Peyer's patch (tissue), 4 donors: ENCODE measurements at places on chromosomes 13 and 19.

DNA sequence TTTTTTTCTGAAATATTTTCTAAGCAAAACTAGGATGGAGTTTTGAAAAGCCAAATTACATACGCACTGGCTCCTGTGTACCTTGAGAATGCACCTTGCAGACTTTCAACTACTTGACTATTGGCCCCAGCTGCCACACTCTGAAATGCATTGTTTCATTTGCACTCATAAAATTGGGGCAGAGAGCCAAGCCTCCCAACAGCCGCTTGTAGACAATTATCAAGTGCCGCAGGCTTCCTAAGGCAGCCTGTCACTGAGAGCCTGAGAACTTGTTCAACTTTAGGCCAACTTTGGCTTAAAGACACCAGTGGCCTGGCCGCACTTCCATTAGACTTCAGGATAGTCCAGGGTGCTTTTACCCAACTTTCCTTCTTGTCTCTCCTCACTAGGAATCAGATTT, 115.7 kb upstream of the STARD13 start:
- no peak for DNase-seq

GRCh38 chr13:35768551-35768950, 292.1 kb upstream of the MAB21L1 start:
- DNase-seq, result no peak

DNA sequence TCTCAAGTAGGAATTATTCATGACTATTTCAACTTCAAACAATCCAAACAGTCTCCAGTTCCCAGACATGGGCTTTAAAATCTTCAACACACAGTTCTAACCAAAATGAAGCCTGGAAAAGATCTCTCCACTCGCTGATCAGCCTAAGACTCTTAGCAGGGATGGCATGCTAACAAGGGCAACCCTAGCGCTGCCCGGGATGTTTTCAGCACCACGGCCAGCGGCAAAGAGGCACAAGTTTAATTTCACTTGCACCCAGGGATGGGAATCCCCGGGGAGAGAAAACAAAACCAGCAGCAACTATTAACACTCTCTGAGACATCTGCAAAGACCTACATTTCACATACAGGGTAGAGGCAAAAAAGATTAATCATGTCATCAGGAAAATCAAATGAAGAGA, 43.0 kb downstream of the CACNA1A start:
- no peak for DNase-seq

DNA sequence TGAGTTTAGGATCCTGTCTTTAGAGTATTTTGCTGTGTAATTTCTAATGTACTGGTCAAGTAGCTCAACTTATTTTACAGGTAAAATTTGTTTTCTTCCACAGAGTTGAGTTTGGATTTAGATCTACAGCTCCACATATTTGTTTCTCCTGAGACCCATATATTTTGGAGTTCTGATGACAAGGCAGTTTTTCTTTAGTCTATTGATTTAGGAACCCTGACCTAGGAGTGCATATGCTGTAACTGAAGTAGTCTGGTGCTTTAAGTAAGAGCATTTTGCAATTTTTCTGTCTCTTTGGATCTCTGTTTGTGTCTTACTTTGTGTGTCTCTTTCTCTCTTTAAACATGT, 19.5 kb upstream of the SPRY2 start:
- DNase-seq, result no peak

DNA sequence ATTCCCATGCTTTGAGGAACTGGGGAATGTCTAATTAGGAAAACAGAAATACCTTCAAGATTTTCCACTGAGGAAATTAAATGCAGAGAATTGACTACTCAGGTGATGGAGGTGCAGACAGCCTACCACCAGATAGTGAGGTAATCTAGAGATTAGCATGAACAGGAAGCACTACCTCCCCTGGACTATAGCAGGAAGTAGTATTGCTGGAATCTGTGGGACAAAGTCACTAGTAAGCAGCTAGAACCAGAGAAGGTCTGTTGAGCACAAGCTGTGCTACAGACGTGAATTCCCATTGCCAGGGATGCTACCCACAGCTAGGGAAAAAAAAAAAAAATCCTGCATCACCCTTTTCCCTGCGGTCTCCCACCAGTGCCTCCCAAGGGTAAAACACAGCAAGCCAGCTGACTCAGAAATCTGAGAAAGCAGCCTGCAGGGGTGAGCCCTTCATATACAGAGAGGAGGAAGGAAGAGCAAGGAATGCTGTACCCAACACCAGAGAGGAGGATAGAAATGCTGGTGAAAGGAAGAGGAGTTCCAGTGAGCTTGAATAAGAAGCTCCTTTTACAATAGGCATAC, 10.2 kb downstream of the ENOX1 start:
- no peak for DNase-seq

DNA sequence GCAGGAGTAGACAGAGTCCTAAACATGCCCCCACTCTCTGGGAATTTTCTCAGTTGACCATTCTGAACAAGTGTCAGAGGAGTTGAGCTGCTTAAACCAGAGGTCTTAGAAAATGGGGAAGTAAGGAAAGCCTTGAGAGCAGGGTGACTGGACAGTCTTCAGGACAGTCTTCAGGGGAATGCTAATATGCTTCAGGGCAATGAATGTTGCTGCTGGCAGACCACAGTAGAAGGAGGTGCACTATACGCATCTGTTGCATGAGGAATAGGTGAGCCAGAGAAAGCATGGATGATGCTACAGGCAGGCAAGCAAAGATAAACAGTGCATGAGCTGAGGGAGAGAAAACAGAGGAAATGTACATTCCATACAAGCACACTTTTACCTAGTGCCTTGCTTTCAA, 196.6 kb upstream of the GPR12 start:
- no peak for DNase-seq

DNA sequence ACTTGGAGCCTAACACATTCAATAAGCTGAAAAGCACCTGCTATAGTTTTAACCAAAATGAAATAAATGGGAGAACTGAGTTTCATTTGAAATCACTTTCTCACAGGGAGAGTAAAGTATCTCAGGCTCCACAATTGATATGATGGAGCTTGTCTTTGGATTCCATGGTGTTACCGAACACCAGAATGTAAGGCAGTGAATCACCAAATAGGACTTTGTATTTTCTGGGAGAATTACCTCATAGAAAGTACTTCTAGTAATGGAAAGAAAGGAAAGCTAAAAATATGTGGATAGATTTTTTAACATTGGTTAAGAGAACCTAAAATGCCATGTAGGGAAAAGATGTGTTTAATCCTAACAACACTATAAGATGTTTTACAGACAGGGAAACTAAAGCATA, 123.6 kb downstream of the NALCN start:
- DNase-seq, result no peak

DNA sequence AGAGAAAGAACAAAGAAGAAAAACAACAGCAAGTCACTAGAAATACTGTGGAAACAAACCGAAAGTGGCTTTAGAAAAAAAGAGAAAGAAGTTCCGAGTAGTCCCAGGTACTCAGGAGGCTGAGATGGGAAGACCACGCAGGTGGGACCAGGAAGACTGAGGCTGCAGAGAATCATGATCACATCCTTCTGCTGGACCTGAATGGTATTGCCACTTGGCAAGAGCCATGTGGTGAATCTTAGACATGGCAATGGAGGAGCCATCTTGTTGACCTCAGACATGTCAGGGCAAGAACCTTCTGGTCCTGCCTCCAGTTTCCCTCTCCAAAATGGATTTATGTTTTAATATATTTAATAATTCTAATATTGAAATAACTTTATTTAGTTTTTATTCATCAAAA, 37.4 kb upstream of the ZNF724 start:
- DNase-seq, result no peak

GRCh38 chr13:95703576-95703975, 26.6 kb downstream of the DNAJC3 start:
- DNase-seq, result no peak

GRCh38 chr13:21115231-21115630, 53.8 kb upstream of the LATS2 start:
- DNase-seq, result no peak

DNA sequence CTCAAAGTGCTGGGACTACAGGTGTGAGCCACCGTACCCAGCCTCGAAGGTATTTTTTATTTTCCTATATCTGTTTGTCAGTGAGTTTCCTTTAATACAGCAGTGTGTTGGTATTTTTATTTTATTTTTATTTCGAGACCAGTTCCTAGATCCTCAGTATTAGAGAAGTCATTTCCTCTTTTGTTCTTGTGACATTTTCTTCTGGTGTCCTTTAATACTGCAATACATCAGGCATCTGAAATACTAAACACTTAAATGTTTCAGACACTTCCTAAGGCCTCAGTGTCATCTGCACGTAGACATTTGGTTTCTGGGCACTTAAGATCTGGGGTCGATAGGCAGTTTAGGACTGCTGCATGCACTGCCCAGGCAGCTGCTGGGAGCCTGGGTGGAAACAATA, 22.5 kb downstream of the GATAD2A start:
- no peak for DNase-seq

- no peak for DNase-seq
Measured at GRCh38 chr19:32407004-32407992, 1.7 kb downstream of the DPY19L3 start.

DNA sequence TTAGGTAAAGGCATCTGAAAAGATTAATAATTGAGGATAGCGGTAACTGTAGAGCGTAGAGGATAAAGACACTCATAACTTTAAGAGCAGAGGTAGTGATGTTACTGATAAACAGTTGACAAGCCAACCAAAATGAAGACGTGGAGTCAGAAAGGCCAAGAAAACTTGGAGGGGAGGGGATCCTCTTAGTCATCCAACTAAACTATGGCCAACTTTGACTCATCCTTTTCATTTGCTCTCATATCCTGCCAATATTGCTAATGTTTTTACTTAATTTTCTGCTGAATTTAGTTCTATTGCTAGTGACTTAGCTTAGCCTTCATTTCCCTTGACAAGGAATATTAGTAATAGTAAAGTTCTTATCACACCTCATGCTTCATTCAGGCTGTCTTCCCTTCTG, 13.4 kb downstream of the ITGBL1 start:
- DNase-seq, result no peak

- DNase-seq, result no peak
Measured at GRCh38 chr13:100019780-100020356, 38.3 kb downstream of the ZIC2 start.

DNA sequence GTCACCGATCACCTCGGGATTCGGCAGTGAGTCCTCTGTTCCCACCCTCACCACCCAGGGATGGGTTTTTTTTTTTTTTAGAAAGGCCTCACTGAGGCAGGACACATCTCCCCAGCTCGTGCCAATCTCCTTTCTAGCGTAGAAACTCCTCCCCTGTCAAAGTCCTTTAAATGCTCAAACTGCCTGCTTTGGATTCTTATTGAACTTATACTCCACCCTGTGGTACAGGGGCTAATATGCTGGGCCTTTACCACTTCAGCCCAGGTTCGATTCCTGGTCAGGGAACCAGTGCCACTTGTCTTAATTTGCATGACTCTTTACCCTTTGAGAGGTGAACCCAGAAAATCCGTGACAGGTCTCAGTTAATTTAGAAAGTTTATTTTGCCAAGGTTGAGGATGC, 8.3 kb upstream of the ZNF14 start:
- DNase-seq, result no peak

DNA sequence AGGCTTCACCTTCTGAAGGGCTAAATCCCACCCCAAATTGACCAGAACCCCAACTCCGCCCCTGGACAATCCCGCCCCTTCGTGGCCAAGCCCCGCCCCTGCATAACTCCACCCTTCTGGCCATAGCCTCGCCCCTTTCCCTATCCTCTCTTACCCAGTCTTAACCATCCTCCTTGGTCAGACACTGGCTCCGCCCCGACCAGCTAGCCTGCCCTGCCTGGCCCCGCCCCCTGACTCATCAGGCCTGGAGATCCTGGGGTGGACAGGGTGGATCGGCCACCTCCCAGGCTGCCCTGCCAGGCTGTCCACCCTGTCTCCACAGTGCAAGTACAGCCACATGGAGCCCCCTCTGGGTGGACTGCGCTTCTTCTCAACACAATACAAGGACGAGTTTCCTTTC, 8.0 kb upstream of the ZNF358 start:
- DNase-seq, result peak; percentile 34

DNA sequence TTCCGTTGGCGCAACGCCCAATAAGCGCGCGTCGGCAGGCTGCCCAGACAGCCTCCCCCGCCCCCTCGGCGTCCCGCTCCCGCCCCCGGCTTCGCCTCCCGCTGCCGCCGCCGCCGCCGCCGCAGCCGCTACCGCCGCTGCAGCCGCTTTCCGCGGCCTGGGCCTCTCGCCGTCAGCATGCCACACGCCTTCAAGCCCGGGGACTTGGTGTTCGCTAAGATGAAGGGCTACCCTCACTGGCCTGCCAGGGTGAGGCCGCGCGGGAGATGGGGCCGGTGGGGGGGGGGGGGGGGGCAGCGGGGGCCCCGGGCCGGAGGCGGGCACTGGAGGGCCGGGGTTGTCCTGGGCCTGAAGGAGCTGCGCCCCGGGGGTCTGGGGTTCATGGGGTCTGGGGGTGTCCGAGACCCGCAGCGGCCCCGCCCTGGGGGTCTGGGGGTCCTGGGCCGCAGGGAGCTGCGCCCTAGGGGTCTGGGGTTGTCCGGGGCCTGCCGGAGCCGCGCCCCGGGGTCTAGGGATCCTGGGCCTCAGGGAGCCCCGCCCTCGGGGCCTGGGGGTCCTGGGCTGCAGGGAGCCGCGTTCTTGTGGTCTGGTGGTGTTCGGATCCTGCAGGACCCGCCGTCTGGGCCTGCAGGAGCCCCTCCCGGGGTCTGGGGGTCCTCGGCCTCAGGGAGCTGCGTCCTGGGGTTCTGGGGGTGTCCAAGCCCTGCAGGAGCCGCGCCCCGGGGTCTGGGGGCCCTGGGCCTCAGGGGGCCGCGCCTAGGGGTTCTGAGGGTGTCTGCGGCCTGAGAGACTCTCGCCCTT, at the start of gene HDGFL2:
HDGFL2 (plus strand) TSS at position 124 of the 801 bp plus-strand sequence; CDS start at position 178, 54 bp downstream.
- DNase-seq, result no peak

- no peak for DNase-seq
Measured at GRCh38 chr13:78910147-78910546, 251.2 kb upstream of the OBI1 start.

DNA sequence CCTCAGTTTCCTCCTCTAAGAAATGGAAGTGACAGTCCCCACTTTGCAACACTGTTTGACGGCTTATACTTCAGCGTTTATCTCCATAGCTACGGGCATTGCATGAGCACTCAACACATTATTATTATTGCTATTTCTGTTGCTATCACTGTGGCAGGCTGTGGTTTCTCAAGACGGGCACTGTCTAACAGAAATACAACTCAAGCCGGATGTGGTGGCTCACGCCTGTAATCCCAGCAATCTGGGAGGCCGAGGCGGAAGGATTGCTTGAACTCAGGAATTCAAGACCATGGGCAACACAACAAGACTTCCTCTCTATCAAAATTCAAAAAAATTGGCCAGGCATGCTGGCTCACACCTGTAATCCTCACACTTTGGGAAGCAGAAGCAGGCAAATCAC, 4.9 kb upstream of the ZSWIM4 start:
- no peak for DNase-seq

- DNase-seq, result no peak
Measured at GRCh38 chr13:20359335-20359734, 127.2 kb upstream of the GJB6 start.

DNA sequence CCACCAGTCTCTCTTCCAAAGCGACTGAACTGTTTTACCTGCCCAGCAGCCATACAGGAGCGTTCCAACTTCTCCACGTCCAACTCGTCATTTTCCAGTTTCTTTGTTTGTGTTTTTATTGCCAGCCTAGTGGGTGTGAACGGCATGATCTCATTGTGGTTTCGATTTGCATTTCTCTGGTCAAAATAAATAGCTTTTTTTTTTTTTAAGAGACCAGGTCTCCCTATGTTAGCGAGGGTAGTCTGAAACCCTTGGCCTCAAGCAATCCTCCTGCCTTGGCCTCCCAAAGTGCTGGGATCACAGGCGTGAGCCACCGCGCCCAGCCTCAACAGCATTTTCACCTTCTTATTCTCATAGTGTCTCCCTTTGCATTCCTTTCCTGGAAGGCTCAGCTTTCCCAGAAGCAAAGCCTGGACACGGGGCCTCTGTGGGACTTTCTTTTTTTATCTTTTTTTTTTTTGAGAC, 4.2 kb upstream of the JSRP1 start:
- no peak for DNase-seq
